ENCODE measurements at places on chromosomes 2 and 18.

- DNase-seq = no peak
Measured at GRCh38 chr2:3636586-3637310, 21.3 kb upstream of the ALLC start.

DNA sequence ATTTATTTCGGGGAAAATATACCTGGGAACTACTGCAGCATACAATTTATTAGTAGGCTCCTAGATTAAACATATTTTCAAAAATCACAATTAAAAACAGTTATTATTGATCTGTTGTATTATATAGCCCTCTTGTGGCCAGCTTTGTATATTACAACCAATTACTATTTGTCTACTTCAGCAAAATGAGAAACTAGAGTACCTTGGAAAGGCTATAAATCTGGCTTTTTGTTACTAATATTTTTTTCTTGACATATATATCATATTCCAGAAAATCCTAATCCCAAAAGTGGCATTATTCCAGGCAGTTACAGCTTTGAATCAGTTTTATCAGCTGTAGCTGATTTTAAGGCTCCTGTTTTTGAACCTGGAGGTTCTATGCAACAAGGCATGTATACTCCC lies 101.2 kb downstream of the UBR3 start:
- DNase-seq = no peak

GRCh38 chr2:18993756-18994338 lies 364.6 kb downstream of the OSR1 start:
- no peak for DNase-seq

- DNase-seq = no peak
Measured at GRCh38 chr18:36638224-36638623, 190.6 kb downstream of the TPGS2 start.

GRCh38 chr2:237695201-237695780 lies 67.9 kb downstream of the LRRFIP1 start:
- no peak for DNase-seq

DNA sequence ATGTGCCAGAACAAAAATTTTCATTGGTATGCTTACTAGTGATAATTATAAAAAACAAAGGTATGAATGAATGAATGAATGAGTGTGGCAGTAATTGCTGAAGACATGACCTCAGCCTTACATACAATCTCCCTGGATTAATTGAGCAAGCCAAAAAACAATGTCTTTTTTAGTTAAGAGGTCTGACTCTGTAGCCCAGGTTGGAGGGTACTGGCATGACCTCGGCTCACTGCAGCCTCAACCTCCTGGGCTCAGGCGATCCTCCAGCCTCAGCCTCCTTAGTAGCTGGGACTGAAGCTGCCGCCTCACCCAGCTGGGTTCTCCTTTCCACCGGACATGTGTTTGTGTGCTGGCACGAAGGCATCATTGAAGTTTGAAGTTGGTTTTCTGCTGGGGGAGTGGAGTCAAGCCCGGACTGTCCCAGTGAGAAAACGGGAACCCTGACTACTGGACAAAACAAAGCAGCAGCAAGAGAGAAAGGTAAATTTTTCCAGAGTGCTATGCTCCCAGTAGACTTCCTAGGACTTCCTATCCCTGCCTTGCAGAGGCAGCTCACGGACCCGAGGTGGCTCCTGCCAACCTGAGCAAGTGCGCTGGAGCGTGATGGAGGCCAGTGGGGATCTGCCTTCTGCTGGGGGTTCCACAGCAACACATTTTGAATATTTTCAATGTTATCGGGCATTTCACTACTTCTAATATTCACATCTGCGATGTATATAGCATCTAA lies 6.4 kb upstream of the IMP4 start:
- DNase-seq = no peak

- no peak for DNase-seq
Measured at GRCh38 chr18:61502472-61502871, 169.2 kb downstream of the CDH20 start.

GRCh38 chr2:11775384-11775783 lies 29.0 kb downstream of the LPIN1 start:
- no peak for DNase-seq

GRCh38 chr2:69753659-69754363 lies 11.9 kb downstream of the ANXA4 start:
- no peak for DNase-seq

- DNase-seq = no peak
Measured at GRCh38 chr2:229257985-229258384, 13.1 kb downstream of the PID1 start.

GRCh38 chr18:78645216-78645615 lies 334.4 kb upstream of the SALL3 start:
- DNase-seq = no peak

- DNase-seq = no peak
Measured at GRCh38 chr2:7927691-7928090, 754.2 kb upstream of the ID2 start.

DNA sequence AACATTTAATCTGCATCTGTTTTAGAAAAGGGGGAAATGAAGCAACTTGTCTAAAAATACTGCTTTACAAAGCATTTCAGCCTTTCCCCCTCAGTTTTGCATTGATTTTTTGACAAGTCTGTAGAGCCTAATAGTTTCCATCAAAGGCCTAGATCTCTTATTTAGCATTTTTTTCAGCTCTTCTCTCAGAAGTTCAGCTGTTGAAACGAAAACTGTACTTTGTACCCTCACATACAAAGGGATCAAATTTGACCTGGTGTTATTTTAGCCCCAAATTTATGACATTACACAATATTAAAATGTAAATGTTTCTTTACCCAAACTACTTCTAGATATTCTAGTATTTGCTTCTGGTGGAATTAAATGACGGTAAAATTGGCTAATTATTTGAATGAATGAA lies 13.0 kb downstream of the YPEL5 start:
- no peak for DNase-seq

DNA sequence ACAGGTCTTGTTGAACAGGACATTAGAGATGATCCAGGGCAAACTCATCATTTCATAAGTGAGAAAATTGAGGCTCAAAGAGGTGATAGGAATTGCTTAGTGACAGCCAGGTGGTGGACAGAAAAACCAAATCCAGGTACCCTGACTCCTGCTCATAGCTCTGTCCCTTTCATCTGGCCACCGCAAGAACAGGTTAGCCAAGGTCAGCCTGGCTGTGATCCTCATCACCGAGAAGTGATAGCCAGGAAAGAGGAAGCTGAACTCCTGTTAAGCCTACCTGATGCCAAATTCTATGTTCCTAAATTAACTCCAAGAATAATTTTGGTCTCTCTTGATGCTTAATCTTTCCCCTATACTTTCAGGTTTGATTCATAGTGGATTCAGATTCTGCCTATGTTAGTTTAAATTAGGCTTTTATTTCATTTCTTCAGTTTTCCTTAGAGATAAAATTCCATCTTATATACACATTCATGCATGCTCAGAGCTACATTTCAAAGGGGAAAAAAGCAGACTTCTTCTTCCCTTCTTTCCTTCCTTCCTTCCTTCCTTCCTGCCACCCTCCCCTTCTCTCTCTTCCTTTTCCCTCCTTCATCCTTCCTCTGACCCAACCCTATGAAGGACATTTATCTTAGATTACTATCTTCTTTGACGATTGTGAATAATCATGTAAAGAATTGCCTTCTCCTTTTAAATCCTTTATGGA lies 17.3 kb upstream of the CRIM1 start:
- DNase-seq = no peak

- DNase-seq = no peak
Measured at GRCh38 chr2:173991856-173992588, 26.8 kb upstream of the SP3 start.

DNA sequence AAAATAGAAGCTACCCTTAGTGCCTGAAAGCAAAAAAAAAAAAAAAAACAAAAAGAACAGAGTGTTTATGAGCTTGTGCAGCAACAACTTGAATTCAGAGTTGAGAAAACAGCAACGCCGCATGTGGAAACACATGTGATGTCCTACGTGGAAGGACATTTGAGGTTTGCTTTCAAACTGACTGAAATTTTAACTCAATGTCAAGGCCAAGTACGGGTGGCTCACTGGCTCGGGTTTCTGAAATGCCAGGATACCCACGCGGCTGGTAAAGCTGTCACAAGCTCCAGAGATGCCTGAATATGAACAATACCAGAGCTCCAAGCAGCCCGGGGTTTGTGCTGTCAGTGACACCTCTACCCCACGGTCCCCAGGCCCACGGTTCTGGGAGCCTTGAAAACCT lies 72.2 kb upstream of the THOC1 start:
- DNase-seq = no peak

DNA sequence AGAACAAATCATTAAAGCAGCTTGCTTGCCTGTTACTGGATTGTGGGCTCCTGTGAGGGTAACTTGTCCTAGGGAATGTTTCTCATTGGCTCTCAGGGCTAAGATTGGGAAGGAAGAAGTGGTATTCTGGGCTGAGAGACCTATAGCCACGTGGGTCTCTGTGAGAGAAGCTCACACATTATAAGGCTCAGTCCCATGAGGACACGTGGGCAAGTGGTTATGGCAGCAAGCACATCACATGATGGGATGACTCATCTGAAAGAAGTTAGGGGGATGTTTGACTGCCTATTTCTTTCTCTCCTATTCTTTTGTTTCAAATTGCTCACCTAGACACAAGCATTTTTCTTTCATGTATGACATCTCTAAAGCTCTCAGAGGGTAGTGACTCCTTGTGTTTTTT lies 418.0 kb upstream of the ST6GAL2 start:
- DNase-seq = no peak

DNA sequence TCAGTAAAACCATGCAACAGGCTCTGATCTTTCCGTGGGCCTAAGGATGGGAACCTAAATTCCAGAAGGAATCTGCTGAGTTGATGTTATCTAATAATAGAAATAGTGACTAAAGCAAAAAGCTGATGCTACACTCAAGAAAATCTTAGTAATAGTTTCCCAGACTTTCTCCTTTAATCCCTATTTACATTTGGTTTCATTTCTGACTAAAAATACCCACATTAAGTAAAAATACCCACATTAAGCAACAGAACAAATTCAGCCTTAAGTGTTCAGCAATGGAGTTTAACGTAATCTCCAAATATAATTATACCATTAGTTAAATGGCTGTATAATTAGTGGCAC lies 50.3 kb downstream of the CCBE1 start:
- DNase-seq = no peak

DNA sequence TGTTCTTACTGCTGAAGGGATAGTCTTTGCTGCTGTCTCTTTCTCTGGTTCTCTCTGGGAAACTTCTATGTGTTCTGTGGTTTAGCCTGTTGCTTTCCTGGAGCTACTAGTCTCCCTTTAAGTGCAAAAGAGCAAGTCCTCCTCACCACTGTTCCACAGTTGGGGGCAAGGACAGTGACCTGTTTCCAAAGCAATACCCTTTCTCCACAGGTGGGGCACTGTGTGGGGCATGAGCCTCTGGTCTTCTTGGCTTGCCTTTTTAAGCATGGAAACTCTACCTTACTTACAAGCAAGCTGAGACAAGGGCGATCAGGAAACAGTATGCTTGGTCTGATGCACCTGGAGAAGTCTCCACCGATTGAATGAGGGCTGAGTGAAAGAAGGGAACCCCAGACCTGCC lies 156.7 kb downstream of the CPS1 start:
- no peak for DNase-seq

GRCh38 chr2:176157499-176158185 lies 535 bp downstream of the HOXD3 start:
- no peak for DNase-seq

DNA sequence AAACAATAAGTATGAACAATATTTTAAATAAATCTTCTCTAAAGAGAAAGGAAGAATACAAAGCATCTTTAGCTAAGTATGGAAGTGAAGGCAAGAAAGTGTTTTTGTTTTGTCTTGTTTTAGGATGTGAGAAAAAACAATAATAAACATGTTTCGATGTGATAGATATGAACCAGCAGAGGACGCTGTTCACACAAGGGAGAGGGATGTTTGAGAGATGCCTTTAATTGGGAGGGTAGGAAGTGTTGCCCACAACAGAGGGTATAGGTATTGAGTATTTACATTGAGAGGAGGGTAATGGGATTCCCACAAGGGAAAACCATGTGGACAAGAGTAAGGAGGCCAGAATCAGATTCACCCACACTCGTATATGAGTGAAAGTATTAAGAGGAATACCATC lies 55.1 kb downstream of the CDH19 start:
- DNase-seq = no peak

GRCh38 chr2:54161660-54162424 lies 46.4 kb downstream of the ACYP2 start:
- no peak for DNase-seq

DNA sequence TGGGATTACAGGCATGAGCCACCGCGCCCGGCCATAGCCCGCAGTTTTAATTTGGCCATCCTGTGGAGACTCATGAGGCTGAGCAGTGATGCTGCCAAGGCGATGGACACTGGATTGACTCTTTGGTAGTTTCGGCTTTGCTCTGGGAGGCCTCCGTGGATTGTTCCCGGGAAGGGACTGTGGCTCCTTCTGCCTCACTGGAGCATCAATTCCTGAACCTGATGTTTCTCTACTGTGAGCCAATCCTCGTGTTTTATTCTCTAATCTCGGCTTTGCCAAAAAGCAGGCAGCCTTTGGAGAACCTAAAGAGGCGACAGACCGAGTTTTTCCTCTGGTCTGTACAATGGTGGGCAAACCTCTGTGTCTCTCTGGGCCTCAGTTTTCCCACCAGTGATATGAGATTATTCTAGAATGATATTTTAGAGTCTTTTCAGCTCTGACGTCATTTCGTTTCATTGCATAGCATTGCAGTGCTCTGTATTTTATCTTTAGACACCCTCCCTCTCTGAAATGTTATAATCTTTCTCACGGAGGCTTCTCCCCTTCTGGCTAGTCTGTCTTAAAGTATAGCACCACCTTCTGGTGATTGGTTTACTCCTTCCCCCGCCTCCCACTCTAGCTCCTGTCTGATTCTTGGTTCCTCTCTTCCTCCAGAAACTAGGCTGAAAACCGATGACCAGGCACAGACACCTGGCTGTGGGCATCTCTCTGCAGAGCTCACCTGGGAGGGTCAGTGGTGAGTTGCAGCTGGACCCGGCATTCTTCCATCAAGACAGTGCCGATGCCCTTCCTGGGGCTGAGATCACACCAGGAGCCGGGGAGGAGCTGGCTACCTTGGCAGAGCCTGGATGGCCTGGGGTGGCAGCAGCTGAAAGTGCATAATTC lies 341.3 kb downstream of the MYCN start:
- DNase-seq = no peak

- DNase-seq = no peak
Measured at GRCh38 chr2:179460181-179460929, 195.7 kb upstream of the SESTD1 start.

DNA sequence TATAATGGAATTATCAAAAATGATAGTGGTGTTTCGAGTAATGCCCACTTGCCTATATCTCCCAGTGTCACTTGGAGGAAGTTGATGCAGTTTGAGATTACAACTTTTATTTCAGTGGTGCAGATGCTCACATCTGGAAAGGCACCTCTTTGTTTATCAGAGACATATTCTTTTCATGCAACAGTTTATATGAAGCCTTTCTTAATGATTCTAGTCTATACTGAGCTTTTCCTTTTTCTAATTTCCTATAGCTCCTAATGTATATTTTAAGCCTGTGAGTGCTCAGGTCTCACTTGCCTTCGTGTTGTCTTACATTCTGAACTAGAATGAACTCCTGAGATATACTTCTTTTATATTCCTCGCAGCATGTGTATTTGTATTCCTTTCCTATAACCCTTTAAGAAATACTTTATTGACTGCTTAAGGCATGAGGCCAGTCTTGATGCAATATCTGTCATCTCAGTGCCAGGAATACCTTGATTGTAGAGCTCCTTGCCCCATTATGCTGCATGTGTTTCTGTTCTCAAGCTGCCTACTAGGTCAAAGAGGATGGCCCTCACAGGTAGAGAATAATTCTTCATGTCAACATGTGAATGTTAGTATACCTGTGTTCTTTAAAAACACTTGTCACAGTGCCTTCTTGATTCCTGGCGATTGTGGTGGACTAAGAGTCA lies 52.6 kb downstream of the VRK2 start:
- no peak for DNase-seq
